Panc1 (cell line): ENCODE measurements at places on chromosomes 2 and 18. TPM values are rescaled to one million over a fixed set of nuclear protein-coding genes. Genes with fewer than 3 reads are reported as not detected.

DNA sequence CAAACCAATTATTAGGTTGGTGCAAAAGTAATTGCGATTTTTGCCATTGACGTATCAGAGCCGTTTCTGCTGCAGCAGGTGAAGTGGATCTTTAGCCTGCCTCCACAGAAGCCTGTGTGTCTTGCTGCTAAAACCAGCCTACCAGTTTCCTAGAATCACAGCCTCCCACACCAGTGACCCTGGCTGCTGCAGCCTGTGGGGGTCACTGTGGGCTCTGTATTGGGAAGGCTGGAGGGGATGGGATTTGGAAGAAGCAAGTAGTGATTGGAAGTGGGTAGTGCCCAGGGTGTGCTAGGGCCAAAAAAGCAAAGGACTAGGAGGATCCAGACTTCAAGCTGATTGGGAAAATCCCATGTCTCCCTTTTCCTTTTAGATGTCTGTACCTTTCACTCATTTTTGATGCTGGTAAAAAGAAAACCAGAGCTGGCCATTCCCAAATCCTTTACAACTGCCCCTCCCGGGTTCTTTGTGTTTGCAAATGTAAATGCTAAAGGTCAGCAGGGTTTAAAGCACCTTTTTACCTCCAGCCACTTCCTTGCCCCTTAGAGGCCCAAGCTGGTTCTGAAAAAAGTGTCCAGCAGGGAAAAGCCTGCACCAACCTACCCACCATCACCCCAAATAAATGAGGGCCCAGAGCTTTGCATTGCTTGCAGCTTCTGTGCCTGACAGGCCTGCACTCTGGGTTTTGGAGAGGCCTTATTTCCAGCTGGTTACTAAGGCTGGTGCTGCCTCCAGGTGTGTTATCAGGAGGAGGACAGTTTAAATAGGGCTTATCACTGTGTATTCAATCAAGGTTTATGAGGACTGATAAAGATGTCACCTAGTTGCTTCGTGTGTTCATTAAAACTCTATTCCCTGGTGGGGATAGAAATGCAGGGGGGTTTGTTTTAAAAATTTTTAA, 172.0 kb downstream of the MIB1 start:
- no peak for DNase-seq
- H3K4me3 ChIP-seq, result no peak overlapping the region
- no peak overlapping the region for H3K27ac ChIP-seq
- H3K27me3 ChIP-seq, result peaks cover 3% of the 10 kb centered on the region; the same call in 1 of the 2 replicates
- no peaks in the 10 kb centered on the region for H3K4me1 ChIP-seq

DNA sequence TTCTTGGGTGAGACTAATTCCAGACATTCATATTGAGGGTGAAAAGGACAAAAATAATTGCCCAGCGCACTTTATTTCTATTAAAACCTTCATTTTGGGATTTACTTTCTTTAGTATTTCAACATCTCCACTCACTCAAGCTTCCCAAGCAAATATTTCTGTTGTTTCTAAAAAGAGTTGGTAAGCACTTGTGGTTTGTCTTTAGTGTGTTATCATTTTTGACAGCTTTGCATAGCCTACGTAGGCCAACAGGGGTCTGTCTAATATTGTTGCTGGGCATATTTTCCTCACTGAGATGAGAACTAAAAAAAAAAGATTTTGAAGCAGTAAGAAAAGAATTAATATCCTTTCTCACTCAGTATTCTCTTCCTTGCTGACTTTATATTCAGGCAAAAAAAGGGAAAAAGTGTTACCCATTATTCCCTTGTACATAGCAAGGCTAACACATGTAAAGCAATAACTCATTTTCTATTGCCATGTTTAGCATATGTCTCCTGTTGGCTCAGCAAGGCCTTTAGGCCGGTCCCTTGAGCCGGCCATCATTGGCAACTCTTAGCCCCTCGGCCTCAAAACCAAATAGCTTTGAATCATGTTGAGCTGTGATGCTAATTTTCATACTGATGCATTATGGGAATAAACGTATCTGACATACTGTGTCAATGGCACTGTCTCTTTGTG, 494.2 kb downstream of the ARHGAP15 start:
- no peak for DNase-seq
- no peaks in the 10 kb centered on the region for H3K27me3 ChIP-seq
- no peak overlapping the region for H3K27ac ChIP-seq
- no peaks in the 10 kb centered on the region for H3K4me1 ChIP-seq

DNA sequence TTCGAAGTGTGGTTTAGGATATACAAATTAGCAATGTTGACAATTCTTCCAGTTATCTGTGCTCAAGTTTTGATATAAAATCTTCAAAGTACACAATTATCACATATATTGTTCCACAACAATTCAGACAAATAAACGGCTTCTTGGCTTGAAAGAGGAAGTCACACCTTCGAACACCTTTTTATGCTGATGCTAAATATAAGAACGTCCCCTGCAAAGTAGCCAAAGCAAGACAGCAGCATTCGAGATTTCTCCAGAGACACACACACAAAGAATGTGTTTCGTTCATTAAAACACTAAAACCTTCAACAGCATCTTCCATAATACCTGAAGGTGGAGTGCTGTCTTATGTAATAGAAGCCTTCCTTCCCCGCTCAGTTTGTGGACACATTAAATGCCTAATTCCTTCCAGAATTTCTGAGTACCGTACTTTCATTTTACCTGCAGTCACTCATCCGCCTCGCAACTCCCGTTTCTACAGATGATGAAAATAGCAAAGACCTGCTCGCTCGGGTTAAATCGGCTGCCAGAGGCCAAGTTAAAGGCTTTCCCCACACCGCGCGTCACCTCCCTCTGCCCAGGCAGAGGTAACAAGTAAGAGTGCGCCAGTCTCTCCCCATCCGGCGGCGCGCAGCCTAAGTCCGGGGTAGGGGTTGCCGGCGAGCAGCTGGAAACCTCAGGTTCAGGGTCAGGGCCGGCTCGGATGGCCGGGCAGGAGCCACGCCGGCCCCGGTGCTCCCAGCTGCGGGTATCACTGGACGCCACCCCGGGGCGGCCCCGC, 847 bp downstream of the SERPINE2 start:
- peaks cover 3% of the 10 kb centered on the region; the same call in 1 of the 2 replicates for H3K36me3 ChIP-seq
- no peak overlapping the region for H3K27ac ChIP-seq
- H3K4me1 ChIP-seq, result peaks cover 6% of the 10 kb centered on the region; the same call in 1 of the 2 replicates
- H3K4me3 ChIP-seq, result peak overlapping the region; percentile 64

DNA sequence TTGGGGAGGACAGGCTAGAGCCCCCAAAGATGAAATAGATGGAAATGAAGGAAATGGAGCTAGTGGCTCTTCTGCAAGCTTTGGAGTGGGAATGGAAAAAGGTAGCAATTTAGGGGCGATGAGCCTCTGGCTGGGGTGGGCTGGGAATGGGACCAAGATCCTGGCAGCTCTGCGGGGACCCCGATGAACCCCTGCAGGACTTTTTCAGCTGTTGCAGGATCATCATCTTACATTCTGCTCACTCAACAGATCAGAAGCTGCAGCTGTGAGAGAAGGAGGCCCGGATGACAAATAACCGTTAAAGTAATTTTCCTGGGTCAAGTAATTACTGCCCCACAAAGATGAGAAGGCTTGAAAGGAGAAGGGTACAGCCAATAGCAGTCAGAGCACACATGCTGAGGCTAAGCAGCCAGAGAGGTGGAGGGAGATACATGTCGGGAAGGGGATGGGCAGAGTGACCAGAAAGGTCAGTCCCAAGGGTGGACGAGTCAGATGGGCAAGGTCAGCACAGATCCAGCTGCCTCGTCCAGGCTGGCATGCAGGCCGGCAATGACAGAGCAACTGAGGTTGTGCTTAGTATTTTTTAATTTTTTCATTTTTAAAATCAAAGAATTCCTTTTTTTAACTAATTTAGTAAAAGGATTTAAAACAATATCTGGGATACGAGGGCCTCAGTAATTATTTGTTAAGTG, 245.0 kb upstream of the RAB6C start:
- no peaks in the 10 kb centered on the region for H3K27me3 ChIP-seq
- H3K4me3 ChIP-seq, result no peak overlapping the region
- H3K36me3 ChIP-seq, result no peaks in the 10 kb centered on the region
- DNase-seq, result no peak
- no peak overlapping the region for H3K27ac ChIP-seq

DNA sequence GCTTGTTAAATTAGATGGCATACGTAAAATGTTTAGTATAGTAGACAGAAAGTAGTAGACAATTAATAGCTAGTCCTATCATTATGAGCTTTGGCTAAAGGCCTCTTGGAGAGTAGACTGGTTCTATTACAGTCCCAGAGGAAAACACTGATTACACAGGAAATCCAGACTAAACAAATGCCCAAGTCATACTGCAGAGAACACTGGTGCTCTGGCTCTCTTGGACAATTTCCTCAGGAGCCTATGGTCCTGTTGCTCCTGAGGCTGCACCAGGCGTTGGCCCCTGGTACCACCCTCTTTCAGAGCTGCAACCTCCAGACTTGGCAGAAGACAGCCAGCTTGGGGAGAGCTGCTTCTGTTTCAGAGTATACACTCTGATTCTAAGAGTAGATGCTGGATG, 41.8 kb downstream of the STAT1 start:
- no peak for DNase-seq
- no peak overlapping the region for H3K4me3 ChIP-seq
- no peaks in the 10 kb centered on the region for H3K27me3 ChIP-seq
- H3K36me3 ChIP-seq, result peaks cover 64% of the 10 kb centered on the region

DNA sequence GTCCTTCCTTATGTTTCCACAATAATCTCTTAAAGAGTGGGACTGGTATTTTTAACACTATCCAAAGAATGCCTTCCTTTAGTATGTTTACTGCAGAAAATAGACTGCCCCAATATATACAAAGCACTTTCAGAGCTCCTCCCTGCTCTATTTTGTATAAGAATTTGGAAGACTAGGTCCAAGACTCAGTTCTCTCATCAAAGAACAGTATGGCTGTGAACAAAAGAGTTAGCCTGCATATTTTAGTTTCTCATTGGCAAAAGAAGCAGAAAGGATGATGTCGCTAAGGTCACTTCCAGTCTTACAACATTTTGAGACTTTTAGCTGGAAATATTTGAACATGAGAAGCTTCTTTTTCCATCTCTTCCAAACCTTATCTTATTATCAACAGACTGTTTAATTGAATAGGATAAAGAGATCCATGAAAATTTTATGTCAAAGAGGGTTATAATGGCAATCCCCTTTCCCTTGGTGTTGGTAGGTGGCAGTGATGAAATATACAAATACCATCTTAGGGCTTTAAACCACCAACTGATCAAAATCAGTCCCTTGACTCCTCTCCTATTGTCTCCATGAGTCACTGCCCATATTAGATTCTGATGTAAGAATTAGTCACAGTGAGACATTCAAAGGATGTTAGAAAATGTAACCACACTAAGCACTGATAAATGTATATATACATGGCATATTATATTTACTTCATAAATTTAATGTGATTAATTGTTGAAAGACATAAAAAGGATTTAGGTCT, 266.9 kb upstream of the DSEL start:
- DNase-seq, result peak; percentile 64
- no peaks in the 10 kb centered on the region for H3K4me1 ChIP-seq
- no peaks in the 10 kb centered on the region for H3K36me3 ChIP-seq
- no peak overlapping the region for H3K4me3 ChIP-seq

- DNase-seq, result no peak
- peaks cover 3% of the 10 kb centered on the region for H3K4me1 ChIP-seq
- no peak overlapping the region for H3K4me3 ChIP-seq
- no peaks in the 10 kb centered on the region for H3K27me3 ChIP-seq
These were observed 204.9 kb upstream of the TWIST2 start for GRCh38 chr2:238642973-238643372.

- peaks cover 2% of the 10 kb centered on the region for H3K36me3 ChIP-seq
- H3K4me1 ChIP-seq, result no peaks in the 10 kb centered on the region
- H3K27ac ChIP-seq, result no peak overlapping the region
- no peak overlapping the region for H3K4me3 ChIP-seq
These were observed 29.9 kb upstream of the FBLN7 start for GRCh38 chr2:112108178-112108832.

- H3K4me1 ChIP-seq, result no peaks in the 10 kb centered on the region
- H3K36me3 ChIP-seq, result no peaks in the 10 kb centered on the region
- H3K27ac ChIP-seq, result no peak overlapping the region
These were observed 385.8 kb downstream of the GALR1 start for GRCh38 chr18:77635451-77635850.

DNA sequence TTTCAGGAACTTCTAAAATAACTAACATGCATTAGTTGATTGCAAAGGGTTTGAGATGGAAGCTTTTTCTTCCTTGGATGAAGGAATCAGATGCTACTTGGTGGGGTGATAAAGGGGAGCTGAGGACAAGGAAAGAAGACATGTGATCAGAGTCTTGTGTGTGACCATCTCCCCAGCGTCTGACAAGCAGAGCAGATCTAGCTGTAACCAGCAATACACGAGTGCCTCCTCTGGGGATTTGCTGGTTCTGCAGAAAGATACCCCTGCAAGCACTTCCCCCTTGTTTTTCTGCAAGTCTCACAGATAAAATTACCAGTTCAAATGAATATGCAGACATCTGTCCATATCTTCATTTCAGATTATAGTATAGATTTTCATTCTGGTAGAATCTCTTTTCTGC, 2.7 kb downstream of the CDH7 start:
- no peaks in the 10 kb centered on the region for H3K27me3 ChIP-seq
- no peak overlapping the region for H3K27ac ChIP-seq
- no peaks in the 10 kb centered on the region for H3K36me3 ChIP-seq
- no peaks in the 10 kb centered on the region for H3K4me1 ChIP-seq
- peak; percentile 18 for DNase-seq
- no peak overlapping the region for H3K4me3 ChIP-seq

- H3K4me1 ChIP-seq, result peaks cover 19% of the 10 kb centered on the region
- H3K36me3 ChIP-seq, result no peaks in the 10 kb centered on the region
- no peak overlapping the region for H3K4me3 ChIP-seq
- H3K27me3 ChIP-seq, result no peaks in the 10 kb centered on the region
These were observed 42.7 kb downstream of the ZNF516 start for GRCh38 chr18:76452357-76452756.

GRCh38 chr2:173720306-173720705, 244.9 kb downstream of the SP3 start:
- H3K36me3 ChIP-seq, result no peaks in the 10 kb centered on the region
- H3K27me3 ChIP-seq, result no peaks in the 10 kb centered on the region
- no peak overlapping the region for H3K27ac ChIP-seq
- no peaks in the 10 kb centered on the region for H3K4me1 ChIP-seq
- H3K4me3 ChIP-seq, result no peak overlapping the region

GRCh38 chr2:140975237-140975636, 1155.6 kb downstream of the LRP1B start:
- no peak overlapping the region for H3K4me3 ChIP-seq
- no peaks in the 10 kb centered on the region for H3K4me1 ChIP-seq
- H3K27ac ChIP-seq, result no peak overlapping the region
- H3K36me3 ChIP-seq, result no peaks in the 10 kb centered on the region
- H3K27me3 ChIP-seq, result no peaks in the 10 kb centered on the region

GRCh38 chr2:134973241-134974138, 54.9 kb downstream of the CCNT2 start:
- H3K4me3 ChIP-seq, result no peak overlapping the region
- H3K27ac ChIP-seq, result no peak overlapping the region
- H3K36me3 ChIP-seq, result no peaks in the 10 kb centered on the region
- no peaks in the 10 kb centered on the region for H3K4me1 ChIP-seq
- H3K27me3 ChIP-seq, result no peaks in the 10 kb centered on the region
- no peak for DNase-seq

- no peak overlapping the region for H3K4me3 ChIP-seq
- H3K4me1 ChIP-seq, result peaks cover 37% of the 10 kb centered on the region
- DNase-seq, result no peak
These were observed 54.3 kb downstream of the PKDCC start for GRCh38 chr2:42102024-42102590.

Gene FAM124B
- 0.08 TPM for total RNA-seq

Gene REG3G
- total RNA-seq, result not detected

Gene CIB4
- total RNA-seq, result 0.33 TPM

Gene SLC1A4
- total RNA-seq, result 12.9 TPM

Gene MSH2
- total RNA-seq, result 72.2 TPM

Gene AOX1
- total RNA-seq, result 3.0 TPM

Gene ALKAL2
- not detected for total RNA-seq
